ENCODE measurements at places on chromosomes 16 and 17.

DNA sequence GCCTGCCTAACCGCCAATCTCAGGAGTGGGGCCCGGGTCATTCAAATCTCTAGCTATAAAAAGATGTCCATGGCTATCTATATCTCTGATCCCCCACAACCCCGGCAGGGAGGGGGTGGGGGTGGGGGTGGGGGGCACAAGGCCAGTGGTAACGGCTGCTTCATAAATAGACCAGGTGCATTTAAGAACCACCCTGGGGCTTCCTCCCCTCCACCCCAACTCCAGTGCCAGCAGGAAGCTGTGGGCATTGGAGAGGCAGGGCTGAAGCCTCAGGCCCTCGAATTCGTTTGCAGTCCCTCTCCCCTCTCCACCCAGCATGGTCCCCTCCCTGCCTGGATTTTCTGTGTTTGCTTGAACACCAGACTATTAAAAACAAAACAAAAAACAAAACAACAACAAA is 56.0 kb downstream of the RAP1GAP2 start:
- DNase-seq, result no peak

- peak; percentile 88 for DNase-seq
These were observed 28.3 kb downstream of the G6PC1 start for GRCh38 chr17:42928714-42929496.

GRCh38 chr17:77184474-77184873 is 43.7 kb downstream of the SEC14L1 start:
- DNase-seq, result peak; percentile 55

DNA sequence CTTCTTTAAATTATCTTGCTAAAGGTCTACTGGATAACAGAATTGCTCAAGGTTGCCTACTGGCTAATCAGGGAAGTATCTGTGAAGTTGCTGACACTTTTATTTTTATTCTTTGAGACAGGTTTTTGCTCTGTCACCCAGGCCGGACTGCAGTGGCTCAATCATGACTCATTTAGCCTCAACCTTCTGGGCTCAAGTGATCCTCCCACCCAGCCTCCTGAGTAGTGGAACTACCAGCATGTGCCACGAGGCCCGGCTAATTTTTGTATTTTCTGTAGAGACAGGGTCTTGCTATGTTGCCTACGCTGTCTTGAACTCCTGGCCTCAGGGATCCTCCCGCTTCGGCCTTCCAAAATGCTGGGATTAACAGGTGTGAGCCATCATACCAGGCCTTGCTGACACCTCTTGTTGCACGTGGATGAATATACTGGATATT is 43.1 kb downstream of the GLG1 start:
- DNase-seq, result peak; percentile 5

- DNase-seq, result no peak
These were observed 36.1 kb downstream of the WNT3 start for GRCh38 chr17:46782250-46782953.

- DNase-seq, result peak; percentile 68
These were observed 25.7 kb downstream of the C17orf100 start for GRCh38 chr17:6677158-6677831.

- DNase-seq, result peak; percentile 49
These were observed 29.4 kb downstream of the C16orf87 start for GRCh38 chr16:46801428-46802049.

GRCh38 chr16:969508-970385 is 1.0 kb downstream of the LMF1 start:
- peak; percentile 49 for DNase-seq

DNA sequence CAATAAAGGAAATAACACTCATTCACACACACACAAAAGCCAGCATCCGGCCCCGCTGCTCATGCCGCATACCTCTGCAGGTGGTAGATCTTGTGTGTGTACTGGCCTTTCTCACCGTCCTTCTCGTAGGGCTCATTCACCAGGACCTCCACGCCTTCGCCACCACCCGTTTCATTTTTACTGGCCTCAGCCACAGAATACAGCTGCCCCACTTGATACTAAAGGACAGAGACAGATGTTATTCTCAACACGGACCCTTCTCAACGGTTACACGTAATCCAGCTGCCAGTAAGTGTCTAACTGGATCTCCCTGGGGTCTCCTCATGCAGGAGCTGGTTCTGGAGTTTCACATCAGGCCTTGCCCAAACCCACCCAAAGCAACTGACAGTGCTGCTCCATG is 9.7 kb downstream of the PITPNA start:
- no peak for DNase-seq

DNA sequence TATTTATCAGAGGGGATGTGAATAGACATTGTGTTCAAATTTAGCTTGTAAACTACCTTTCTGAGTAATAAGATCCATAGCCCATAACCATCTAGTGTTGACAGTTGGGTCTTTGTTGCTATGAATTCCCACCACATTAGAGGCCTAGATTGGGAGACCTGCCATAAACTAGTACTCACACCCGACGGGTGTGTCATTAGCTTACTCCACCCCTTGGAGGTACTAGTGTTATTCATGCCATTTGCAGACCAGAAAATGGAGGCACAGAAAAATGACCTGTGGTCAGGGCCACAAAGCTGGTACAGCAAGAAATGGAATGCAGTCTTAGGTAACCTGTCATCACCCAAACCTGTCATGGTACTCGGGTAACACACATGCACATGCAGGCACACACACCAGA is 41.3 kb upstream of the BCAR1 start:
- no peak for DNase-seq

- no peak for DNase-seq
These were observed 28.3 kb downstream of the TBCD start for GRCh38 chr17:82780195-82780594.
